ENCODE measurements at places on chromosomes 5 and 9. TPM values are rescaled to one million over a fixed set of nuclear protein-coding genes. Genes with fewer than 3 reads are reported as not detected.

DNA sequence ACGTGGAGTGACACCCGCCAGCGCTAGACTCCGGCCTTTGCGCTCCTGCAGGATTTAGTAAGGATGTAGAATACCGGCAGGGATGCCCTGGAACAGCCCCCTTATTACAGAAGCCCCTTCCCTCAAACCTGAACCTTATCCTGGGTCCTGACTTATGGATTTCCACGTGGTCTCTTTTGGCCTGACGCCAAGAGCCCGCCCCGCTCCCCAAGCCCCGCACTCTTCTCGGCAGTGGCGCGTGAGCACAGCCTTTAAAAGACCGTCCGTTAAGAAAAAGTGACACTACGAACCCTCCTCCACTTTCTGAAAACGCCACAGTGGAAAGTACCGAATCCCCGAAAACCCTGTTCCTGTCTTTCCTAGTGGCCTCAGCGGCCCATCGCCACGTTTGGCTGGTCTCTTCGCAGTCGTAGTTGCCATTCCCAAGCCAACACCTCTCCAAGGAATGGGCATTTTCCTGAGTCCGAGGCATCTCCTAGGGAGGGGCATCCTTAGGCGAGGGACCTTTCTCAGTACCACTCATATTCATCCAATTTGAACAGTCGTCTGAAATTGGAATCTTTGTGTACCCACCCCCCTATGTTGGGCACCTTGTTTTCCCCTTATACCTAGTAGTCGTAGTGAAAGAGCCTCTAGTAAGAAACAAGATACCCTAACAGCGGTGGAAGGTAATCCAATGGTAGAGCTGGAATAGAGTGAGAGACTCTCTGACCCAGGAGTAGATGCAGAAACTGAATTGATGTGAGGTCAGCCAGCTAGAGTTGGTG is 732 bp upstream of the MCIDAS start:
- DNase-seq = no peak

Gene OSMR
- total RNA-seq = 82.8 TPM

Gene TAF11L8
- total RNA-seq = not detected

DNA sequence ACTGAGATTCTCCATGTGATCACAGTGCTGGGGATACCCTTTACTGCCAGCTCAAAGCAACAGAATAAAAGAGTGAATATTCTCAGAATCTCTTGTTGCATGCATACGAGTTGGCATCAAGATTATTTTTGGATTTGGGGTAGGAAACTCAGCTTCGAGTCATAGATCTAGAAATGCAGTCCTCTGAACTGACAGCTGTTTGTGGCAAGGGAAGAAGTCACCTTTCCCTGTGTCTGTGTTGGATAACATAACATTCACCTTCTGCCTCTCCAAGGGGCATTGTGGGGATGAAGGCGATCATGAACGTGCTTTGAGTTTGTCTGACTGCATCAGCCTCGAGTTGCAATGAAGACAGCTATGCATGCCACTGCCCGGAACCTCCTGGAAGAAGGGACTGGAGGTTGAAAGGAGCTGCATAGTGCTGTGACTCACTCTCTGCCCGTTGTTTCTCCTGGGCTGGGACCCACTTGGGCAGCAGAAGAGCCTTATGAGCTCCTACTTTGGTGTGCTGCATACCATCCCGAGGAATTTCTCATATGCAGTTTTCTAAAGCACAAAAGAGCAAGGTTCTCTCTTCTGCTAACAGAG is 231.7 kb downstream of the ARHGAP26 start:
- DNase-seq = no peak

Gene FSTL4
- 15.0 TPM for total RNA-seq

- DNase-seq = no peak
These were observed 147.6 kb downstream of the ROR2 start for GRCh38 chr9:91802391-91802790.

DNA sequence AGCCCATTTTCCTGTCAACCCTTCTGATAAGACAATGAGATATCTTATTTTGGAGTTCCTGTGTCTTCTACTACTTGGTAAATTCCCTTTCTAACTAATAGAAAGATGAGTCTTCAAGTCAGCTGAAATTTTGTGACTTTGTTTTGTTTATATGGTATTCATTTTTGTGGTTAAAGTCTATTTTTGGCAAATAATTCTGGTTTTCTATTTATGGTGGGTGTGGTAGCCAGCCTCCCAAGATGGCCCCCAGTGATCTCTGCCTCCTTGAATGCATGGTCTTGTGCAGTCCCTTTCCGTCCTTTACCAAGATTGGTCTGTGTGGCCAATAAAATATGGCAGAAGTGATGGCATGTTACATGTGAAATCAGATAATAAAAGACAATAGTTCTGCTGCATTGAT is 91.5 kb downstream of the NR3C1 start:
- DNase-seq = no peak

DNA sequence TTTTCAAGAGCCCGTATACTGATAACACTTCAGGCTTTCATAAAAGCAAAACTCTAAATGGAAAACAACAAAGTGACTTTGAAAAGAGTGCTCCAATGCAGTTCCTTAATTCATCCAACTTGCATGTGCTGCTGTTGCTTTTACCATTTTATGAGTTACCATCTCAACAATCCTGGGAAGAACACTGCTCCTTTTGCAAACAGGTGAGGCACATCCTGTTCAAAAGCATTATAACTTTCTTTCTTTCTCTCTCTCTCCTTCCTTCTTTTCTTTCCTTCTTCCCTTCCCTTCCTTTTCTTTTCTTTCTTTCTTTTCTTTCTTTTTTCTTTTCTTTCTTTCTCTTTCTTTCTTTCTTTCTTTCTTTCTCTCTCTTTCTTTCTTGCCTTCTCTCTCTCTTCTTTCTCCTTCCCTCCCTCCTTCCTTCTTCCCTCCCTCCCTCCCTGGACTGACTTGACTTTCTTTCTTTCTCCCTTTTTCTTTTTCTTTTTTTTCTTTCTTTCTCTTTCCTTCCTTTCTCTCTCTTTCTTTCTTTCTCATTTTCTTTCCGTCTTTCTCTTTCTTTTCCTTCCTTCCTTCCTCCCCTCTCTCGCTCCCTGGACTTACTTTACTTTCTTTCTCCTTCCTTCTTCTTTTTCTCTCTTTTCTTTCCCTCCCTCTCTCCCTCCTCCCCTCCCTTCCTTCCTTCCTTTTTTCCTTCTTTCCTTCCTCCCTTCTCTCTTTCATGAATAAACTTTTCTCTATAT is 11.2 kb upstream of the PARP8 start:
- no peak for DNase-seq

DNA sequence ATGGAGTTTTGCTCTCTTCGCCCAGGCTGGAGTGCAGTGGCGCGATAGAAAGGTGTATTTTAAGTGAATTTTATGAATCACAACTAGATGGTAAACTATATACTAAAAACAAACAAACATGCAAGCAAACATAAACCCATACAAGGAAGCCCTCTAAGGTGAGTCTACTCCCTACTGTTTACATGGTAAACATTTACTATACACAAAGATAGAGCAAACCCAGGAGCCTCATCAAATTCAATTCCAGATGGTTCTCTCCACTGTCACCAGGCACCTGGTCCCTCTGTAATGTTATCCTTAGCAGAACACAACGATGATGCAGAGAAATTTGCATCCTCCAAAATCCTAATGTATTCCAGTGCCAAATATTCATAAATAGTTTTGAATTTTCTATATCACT is 17.9 kb downstream of the ANKH start:
- DNase-seq = no peak

DNA sequence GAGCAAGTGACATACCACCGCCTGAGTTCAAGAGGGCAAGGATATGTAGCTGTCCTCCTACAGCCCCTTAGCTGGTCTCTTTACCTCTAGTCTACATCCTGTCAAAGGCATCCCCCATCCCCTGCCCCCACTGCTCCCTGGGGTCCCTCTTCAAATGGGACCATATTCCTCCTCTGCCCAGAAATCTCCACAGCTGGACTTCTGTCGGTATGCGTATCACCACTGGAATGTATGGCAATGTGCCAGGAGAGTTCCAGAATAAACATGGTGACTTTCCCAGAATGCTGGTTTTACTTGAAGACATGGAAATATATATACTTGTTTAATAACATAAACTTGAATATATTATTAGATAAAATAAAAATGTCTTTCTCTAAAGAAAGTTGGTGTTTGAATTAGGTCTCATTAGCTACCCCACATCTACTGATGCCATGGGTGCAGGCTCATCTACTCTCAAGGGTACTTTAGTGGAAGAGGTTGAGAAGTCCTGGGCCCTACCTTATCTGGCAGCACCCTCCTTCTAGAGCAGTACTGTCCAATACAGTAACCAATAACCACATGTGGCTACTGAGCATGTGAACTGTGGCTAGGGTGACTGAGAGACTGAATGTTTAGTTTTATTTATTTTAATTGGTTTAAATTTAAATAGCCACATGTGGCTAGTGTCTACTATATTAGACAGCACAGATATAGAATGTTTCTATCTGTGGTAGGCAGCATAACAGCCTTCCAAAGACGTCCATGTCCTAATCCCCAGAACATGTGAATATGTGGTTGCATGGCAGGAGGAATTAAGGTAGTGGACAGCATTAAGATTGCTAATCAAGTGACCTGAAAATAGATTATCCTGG is 181.7 kb upstream of the SLC30A5 start:
- DNase-seq = no peak

GRCh38 chr9:89455356-89455824 is 42.5 kb downstream of the SEMA4D start:
- no peak for DNase-seq

- DNase-seq = no peak
These were observed 154.2 kb upstream of the TNPO1 start for GRCh38 chr5:72662305-72662704.

DNA sequence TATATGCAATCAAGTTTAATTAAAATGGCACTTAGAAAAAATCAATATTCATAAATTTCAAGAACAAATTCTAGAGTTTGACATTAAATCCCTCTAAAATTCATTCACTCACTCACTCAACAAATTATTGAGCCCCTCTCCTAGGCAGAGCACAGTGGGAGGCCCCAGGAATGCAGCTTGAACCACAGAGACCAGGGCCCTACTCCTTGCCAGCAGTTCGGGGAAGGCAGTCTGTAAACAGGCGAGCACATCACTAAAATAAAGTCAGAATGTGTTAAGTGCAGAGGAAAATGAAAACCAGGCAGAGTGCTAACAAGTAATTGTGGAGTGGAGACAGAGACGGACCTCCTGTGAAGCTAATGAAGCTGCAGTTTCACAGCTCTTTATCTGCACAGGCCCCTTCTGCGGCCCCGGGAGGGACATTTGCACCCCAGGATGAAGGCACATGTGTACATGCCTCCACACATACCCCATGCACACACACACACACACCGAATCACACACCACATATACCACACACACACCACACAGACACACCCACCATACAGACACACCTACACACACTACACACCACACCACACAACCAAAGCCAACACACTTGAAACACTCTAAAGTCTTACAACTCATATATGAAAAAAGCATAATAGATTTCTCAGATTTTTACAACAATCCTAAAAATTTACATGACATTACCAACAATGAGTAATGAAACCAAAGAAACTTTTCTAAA is 40.5 kb downstream of the BHMT start:
- no peak for DNase-seq

Gene SLC34A3
- not detected for total RNA-seq

- no peak for DNase-seq
These were observed 1.6 kb downstream of the CFAP95 start for GRCh38 chr9:69822116-69822750.

- no peak for DNase-seq
These were observed 1928.2 kb upstream of the WWC1 start for GRCh38 chr5:166363087-166363760.

DNA sequence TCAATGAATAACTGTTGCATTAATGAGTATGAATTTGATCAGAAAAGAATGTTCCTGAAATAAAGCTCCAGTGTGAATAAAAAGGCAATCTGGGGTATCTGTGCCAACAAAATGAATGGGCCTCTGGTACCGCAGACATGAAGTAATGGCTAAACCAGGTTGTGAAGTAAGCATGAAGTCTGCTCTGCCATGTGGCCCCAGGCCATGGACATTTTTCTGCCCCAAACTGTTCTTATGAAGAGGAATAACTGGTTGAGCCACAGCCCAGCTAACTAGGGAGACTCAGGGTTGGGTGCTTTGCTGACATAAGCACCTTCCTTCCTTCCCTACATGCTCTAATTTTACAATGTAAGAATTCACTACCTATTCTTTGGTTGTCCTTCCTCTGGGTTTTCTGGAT is 147.4 kb upstream of the LRRTM2 start:
- no peak for DNase-seq

Gene GLDC
- 4.4 TPM for total RNA-seq

Gene WHRN
- total RNA-seq = 7.2 TPM

DNA sequence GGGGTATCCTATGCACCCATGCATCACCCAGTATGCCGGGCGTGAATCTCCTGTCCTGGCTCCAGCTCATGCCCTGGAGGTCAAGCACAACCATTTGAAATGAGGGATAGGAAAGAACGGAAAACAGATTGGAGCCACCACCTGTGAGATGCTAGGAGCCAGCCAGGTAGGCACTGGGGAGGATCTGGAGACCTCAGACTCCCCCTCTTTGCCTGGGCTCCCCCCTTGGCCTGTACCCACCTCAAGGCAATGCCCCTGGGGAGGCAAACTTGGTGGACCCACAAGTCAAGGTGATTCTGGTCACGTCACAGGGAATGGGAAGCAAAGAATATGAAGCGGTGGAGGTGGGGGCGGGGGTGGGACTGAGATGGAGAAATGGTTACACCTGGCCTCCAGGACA is 92.6 kb downstream of the PAX5 start:
- no peak for DNase-seq

GRCh38 chr5:38660194-38660668 is 103.8 kb upstream of the LIFR start:
- peak; percentile 97 for DNase-seq

- no peak for DNase-seq
These were observed 147.3 kb upstream of the HMHB1 start for GRCh38 chr5:143664623-143665022.

- no peak for DNase-seq
These were observed 125.3 kb downstream of the DPYSL3 start for GRCh38 chr5:147384346-147385193.

DNA sequence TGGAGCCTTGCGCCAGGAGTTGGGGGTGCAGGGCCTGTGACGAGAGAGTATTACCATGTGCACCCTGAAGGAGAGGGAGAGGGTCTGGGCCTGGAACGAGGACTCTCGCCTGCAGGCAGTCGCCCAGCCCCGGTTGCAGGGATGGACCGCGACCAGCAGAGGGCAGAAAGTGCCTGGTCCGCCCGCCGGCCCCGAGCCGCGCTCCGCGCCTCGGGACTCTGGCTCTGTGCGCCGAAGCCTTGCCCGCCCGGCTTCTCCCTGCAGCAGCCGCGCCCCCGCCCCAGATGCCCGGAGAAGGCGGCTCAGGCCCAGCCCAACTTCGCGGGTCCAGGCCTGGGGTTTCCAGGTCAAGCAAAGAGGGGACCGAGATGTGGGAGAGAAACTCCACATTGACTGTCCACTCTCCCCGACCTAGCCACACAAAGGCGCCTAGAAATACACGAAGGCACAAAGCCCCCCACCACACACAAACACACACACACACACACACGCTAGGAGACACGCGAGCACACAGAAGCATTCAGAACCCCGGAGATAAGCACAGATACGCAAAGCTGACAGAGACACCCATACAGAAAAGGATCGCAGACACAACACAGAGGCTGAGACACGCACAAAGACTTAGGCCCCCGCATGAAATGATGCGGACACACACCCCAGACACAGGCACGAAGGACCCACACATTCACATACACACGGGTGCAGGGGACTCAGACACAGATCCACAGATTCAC is 2.0 kb upstream of the LMX1B start:
- peak; percentile 59 for DNase-seq

Gene TLX3
- not detected for total RNA-seq

Gene TMEFF1
- total RNA-seq = 0.42 TPM

Gene LVRN
- total RNA-seq = 0.64 TPM

All from NCI-H460 (cell line).